ENCODE measurements at places on chromosomes 1 and 21. TPM values are rescaled to one million over a fixed set of nuclear protein-coding genes. Genes with fewer than 3 reads are reported as not detected.

GRCh38 chr1:164618202-164618564 is 59.2 kb downstream of the PBX1 start:
- no peak for DNase-seq

DNA sequence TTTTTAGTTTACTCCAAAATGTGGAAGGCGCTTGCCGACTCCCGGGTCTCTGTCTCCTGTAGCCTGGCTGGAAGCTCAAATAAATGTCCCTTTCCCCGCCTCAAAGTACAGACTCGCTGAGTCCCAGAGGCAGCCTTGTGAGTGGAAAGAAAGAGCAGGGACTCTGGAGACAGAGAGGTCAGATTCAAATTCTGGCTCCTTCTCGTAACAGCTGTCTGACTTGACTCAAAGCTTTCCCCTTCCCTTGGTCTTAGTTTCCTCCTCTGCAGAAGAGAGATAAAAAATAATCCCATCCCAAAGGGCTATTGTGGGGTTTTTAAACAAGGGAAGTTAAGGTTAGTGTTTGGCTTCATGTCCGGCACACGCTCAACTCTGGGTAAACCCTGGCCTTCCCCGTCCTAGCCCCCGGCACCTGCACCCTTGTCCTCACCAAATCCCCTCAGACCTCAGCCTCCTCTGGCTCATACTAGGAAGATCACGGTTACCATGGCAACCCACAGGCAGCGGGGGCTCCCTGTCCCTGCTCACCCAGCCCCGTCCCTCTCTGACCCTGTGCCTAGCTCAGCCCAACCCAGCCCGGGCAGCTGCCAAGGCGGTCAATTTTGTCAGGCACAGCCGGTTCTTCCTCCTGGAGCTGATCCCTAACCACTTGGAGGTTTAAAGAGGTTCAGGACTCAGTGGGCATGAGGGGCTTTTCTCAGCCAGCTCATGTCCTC is 49.2 kb upstream of the IGSF21 start:
- DNase-seq, result no peak

ARPC5 gene
- 234 TPM for total RNA-seq

MPZ gene
- total RNA-seq, result not detected

PPM1J gene
- not detected for total RNA-seq

All from uterus (tissue), 4 donors.